NCI-H446 treated with DMSO at 0.1 percent for 48 hours (cell line): ENCODE measurements at places on chromosomes 11 and 22.

- no peak for DNase-seq
Measured at GRCh38 chr11:76889411-76889975, 28.8 kb downstream of the ACER3 start.

GRCh38 chr11:63985812-63986155, 454 bp upstream of the OTUB1 start:
- DNase-seq, result no peak

DNA sequence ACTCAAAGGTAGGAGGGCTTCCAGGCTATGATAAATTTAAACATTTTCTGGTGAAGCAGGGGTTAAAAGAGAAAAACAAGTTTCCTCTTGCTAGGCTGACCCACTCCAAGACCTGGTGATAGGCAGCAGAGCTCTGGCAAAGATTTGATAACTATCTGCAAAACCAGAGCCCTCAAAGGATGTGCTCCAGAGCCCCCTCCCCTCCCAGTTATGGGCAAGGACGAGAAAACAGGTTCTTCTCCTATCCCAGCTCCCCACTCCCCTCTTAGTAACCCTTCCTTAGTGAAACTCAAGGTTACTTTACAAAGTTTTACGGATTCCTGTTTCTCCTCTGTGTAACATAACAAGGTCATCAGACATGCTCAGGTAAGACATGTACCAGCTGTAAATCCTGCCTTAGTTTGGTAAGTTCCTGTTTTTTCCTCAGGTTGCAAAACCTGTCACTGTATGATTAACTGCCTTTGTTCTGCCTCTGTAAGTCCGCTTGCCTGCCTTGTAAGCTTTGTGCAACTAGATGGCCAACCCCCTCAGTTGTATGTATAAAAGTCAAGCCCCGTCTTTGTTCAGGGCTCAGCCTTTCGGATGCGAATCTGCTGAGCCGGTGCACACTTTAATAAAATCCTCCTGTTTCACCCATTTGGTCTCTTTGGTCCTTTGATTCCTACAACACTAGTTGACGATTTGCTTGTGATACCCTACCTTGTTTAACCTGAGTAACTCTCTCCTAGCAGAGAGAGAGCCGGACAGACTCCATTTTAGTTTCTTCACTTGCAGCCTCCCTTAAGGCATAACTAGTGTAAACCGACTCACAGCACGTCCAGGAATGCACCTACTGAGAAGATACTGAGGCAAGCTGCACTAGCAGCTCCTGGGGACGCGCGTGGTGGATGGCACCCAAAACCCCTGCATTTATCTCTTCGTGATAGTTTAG, 13.9 kb downstream of the APOBEC3H start:
- no peak for DNase-seq

- no peak for DNase-seq
Measured at GRCh38 chr11:57440744-57441414, 14.0 kb upstream of the SLC43A3 start.

GRCh38 chr11:74282914-74283371, 28.5 kb downstream of the P4HA3 start:
- peak; percentile 30 for DNase-seq

DNA sequence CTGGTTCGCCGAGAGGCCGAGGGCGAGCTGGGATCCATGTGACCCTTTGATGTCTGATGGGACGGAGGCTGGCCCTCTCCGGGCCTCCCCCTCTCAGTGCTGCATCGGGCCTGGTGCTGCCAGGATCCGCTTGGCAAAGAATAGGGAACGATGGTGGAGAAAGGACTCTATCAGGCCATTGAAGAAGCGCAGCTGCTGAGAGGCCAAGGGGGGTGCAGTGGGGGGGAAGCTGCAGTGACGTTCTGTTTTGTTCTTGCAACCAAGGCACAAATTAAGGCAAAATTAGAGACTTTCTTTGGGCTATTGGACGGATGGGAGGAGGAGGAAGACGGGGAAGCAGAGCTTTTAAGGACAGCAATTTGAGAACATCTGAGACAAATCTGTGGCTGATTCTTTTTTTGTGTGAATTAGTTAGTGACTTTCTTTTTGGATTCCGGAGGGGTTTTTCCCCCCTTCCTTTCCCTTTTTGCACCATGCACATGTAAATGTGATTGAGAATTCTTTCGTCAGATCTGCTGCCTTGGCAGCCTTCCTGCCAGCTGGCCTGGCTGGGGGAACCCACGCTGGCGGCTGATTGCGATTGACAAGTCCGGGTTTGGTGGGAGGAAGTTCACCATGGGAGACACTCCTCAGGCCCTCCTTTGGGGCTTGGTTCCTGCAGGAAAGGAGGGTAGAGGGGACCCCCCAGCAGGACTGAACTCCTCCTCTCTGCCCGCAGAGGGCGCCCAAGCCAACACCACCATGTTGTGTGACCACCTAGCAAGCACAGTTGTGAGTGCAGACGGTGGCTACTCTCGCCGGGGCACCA, 214.6 kb downstream of the NTM start:
- no peak for DNase-seq

DNA sequence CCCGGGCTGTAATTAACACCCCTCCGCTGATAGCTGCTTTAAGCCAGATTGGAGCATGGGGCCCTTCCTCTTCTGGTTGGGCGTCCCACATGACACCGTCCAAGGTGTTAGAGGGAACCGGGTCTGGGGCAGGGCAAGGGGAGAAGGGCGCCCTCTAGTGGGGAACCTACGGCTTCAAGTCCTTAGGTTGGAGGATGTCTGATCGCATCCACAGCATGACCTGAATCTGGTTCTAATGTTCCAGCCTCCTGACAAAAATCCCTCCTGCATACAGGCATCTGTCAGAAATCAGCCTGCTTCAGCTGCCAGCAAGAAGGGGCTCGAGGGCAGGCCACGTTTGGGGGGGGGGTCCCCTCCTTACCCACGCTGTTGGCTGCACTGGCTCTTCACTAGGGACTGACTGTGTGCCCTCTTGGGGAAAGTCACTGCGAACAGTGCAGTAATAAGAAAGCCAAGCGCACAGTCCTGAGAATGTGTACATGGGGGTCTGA, 94.2 kb upstream of the TBCEL start:
- peak; percentile 68 for DNase-seq

- DNase-seq, result no peak
Measured at GRCh38 chr22:31089160-31090100, 8.3 kb downstream of the SMTN start.

GRCh38 chr11:134951305-134951700, 539.3 kb upstream of the B3GAT1 start:
- DNase-seq, result no peak

DNA sequence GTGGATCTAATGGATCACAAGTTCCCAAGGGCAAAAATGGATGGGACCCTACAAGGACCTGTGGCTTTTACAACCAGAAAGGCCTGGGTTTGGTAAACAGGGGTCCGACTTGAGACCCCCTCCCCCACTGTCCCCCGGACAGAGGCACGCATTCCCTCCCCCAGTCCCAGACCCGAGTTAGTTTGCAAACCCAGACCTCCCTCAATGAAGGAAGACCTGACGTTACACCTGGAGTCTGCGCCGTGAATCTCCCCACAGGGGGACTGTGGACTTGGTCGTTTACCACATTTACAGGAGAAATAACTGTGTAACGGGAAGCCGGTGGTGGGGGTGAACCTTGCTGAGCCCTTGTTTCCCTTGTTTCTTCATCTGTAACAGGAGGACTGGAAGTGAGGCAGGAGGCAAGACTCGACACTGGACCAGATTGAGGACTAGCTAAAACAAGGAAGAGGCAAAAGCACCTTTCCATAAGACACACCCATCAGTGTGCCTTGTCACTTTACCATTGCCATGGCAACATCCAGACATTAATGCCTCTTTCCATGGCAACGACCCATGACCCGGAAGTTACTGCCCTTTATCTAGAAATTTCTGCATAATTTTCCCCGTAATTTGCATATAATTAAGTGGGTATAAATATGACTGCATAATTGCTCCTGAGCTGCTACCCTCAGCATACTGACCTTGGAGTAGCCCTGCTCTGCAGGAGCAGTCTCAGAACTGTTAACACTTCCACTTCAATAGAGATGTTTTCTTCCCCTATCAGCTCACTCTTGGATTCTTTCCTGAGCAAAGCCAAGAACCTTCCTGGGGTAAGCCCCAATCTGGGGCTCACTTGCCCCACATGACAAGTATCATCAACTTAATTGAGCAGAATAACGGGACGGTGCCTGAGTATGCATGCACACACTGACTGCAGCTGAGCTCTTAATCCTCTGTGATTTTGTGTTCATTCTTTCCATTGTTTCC, 25.4 kb downstream of the PDGFB start:
- DNase-seq, result no peak

- no peak for DNase-seq
Measured at GRCh38 chr11:85783758-85784157, 27.2 kb downstream of the SYTL2 start.

- no peak for DNase-seq
Measured at GRCh38 chr11:22659783-22660182, 6.6 kb upstream of the GAS2 start.

DNA sequence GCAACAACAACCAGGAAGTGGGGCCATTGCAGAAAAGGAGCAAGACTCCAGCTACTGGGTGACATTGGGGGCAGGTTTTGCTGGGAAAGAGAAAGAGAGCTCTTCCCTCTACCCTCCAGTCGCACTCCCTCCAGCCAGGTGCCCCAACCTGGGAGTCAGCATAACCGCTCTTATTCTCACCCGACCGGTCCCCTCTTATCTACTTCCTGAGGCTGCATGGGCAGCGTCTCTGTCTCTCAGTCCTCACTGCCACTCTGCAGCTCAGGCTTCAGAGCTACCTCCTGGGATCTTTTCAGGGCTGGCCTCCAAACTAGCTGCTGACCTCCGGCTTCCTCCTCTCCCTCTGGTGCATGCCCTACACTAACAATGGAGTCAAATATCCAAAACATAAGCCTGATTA, 5.1 kb downstream of the ZNF70 start:
- no peak for DNase-seq
